ENCODE measurements at places on chromosomes 6 and 20.

DNA sequence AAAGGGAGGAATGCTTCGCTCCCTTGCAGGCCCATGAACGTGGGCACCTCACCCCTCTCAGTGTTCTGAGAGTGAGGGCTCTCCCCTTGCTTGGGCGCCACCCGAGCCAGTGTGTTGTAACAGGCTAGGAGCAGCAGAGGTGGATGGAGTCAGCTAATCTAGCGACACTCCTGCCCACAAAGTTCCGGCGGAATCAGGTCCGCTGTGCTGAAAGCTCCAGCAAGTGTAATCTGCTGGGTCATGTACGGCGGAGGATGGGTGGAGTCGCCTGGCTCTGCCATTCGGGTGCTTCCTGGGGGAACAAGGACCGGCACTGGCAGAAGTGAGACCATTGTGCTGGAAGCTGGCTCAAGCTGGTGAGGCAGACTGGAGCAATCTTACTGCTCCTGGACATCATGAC lies 1310.1 kb downstream of the EPHA7 start:
- no peak for DNase-seq

GRCh38 chr20:31593221-31594001 lies 11.7 kb upstream of the ID1 start:
- DNase-seq, result peak; percentile 70

GRCh38 chr20:20457392-20458126 lies 89.7 kb downstream of the INSM1 start:
- no peak for DNase-seq

- DNase-seq, result peak; percentile 31
Observed at GRCh38 chr6:4281341-4282293, 146.2 kb upstream of the ECI2 start.

DNA sequence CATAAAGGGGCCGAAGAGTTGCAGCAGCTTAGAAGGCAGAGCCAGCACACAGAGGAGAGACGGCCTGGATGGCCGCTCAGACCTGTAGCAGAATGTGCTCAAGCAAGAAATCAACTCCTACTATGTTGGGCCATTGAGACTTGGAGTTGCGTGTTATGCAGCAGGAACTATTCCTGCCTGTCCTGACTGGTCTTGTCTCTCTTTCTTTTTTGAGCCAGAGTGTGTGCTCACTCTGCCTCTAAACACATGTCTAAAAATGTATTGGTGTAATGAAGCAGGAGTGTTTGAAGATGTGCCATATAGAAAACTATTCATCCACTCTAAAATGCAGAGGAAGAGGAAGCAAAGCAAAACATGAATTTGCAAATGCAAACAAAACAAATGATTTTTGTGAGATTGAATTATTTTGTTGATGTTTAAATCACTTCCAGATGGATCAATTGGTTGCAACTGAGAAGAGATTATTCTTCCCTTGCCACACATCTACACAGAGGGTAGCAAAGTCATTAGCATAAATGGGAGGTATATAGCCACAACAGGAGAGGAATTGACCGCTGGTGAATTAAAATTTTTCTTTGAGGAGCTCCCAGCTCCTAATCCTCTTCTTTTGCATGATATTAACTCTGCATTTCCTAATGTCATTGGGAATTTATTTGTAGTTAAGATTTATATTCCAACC lies 20.4 kb upstream of the SYNJ2 start:
- no peak for DNase-seq

DNA sequence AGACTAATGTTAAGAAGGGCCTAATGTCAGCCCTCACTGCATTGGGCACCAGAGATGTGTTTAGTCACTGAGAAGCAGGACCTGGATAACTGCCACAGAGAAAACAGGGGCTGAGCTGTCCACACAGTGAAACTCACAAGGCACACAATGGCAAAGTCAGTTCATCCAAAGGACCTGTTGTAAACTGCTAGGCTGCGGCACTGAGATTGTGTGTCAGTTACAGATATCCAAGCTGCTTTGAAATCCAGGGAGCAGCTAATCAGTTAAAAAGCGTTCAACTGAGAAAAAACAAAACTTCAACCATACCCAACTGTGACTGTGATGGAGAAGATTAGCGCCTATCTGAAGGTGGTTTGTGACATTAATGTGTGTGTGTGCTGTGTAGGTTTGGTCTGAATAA lies 27.8 kb upstream of the TMEM14A start:
- no peak for DNase-seq

DNA sequence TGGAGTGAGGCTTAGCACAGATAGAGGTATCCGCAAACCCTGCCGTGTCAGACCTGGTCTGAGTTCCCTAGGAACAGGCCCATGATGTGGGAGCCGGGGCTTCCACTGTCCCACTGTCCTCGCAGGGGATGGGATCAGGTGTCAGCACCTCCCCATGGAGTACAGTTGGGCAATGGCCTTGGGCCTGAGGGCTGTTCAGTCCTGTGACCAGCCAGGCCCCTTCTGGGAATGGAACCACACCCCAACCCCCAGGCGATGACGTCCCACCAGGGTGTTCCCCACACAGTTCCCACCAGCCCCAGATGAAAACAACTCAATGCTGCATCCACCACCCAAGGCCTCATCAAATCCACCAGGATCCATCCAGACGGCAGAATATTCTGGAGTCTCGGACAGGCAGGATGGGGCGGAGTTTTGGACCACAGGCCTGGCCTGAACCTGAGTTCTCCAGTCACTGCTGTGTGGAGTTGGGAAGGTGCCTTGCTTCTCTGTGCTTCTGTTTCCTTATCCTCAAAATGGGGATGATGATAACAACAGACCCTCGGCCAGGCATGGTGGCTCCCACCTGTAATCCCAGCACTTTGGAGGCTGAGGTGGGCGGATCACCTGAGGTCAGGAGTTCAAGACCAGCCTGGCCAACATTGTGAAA lies 62.2 kb downstream of the UBE2V1 start:
- no peak for DNase-seq

GRCh38 chr6:168082860-168083513 lies 4.0 kb upstream of the FRMD1 start:
- DNase-seq, result no peak

DNA sequence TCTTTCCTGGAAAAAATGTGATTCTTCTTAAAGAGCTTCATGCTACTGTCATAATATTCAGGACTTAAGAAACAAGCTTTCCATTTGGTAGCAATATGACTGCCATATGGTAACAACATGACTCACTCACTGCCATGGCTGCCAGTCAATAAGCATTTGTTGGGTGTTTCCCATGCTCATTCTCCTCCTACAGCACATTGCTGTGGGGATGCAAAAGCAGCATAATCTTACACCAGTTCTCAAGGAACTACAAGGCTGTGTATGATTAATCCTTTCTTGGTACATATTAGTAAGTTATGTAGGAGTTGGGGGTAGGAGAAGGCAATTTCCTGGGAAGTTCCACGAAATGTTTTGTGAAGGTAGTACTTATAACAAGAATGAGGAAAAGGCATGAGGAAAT lies 76.7 kb downstream of the CEP162 start:
- DNase-seq, result no peak

GRCh38 chr20:58146746-58147140 lies 81.7 kb downstream of the ANKRD60 start:
- DNase-seq, result no peak

DNA sequence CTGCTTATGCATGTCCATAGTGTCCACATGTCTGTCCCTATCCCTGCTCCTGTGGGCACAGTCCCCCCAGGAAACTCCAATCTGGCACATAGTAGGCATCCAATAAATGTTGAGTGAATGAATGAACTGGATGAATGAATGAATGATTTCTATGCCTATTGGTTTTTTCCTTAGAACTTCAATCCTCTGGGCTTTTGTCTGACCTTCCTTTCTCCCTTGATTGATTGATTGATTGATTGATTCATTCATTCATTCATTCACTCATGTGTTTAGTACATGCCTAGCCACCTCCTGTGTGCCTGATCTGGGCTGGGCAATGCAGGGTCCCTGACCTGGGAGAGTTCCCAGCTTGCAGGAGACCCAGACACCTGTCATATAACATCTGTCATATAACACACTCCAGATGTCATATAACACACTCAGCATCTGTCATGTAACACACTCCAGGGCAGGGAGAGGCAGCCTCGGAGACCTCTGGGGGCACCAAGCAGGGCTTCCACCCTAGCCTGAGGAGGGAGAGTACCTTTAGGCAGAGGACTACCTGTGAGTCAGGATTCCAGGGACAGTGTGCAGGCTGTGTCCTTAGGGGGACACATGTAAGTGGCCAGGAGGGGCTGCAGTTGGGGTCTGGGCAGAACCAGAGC lies 17.9 kb downstream of the VSTM2L start:
- DNase-seq, result no peak
